ENCODE measurements at places on chromosomes 1 and 21.
A peak's percentile ranks its signal among the peaks of the same experiment; 100 is the strongest.

- DNase-seq, result no peak
Measured at GRCh38 chr1:69126796-69127195, 440.9 kb upstream of the LRRC7 start.

- no peak for DNase-seq
Measured at GRCh38 chr1:182305861-182306260, 85.7 kb downstream of the GLUL start.

- DNase-seq, result no peak
Measured at GRCh38 chr1:193338194-193338593, 151.8 kb upstream of the B3GALT2 start.

DNA sequence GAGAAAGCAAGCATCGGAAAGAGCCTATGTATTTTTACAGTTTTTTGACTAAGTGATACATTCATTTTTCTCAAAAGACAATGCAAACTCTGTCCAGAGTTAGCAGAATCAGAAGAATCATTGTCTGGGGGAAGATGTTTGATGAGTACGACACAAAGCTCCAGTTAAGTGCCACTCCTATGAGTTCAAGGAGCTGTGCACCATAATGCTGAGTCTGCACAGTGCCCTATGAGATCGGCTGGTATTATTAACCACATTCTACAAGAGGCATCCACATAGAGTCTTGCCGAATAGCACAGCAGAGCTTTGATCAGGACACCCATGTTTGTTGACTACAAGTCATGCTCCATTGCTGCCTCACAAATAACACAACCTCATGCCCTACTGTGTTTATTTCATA, 54.9 kb upstream of the RAP1GAP start:
- no peak for DNase-seq

- peak; percentile 58 for DNase-seq
Measured at GRCh38 chr21:45923146-45923545, 58.4 kb upstream of the COL6A1 start.

Data from CD4-positive, alpha-beta T cell treated with Interleukin-15 for 1 hour (primary cell).